ENCODE measurements at places on chromosomes 11 and 22.

GRCh38 chr11:64874308-64875240 is 3.8 kb downstream of the EHD1 start:
- DNase-seq = no peak

DNA sequence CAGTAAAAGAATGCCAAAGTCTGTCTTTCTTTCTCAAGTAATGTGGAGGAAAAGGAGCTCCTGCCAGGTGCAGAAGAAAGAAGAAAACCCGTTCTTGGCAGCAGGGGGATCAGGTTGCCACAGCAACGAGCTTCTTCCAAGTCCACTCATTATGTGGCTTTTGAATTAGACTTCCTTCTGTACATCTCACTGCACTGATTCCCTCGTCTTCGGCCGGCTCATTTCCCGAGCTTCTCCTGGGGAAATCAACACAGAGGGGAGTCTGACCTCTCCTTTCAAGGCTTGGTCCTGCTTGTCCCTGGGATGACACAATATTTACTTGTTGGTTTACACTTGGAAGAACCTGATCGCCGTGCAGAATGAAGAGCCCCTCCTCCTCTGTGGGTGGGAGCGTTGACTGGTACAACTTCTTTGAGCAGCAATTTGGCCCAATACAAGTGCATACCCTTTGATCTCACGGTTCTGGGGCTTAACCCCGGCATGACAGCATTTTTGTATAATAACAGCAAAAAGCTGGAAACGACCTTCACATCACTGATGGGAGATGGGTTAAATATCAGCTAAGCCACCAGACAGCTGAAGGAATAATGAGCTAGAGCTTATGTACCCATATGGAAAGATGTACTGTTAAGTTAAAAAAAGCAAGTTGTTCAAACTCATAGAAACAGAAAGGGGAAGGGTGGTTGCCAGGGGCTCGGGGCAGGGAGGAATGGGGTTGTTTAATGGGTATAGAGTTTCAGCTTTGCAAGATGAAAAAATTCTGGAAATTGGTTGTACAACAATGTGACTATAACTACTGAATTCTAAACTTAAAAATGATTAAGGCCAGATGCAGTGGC is 35.4 kb downstream of the MCHR1 start:
- peak; percentile 60 for DNase-seq

DNA sequence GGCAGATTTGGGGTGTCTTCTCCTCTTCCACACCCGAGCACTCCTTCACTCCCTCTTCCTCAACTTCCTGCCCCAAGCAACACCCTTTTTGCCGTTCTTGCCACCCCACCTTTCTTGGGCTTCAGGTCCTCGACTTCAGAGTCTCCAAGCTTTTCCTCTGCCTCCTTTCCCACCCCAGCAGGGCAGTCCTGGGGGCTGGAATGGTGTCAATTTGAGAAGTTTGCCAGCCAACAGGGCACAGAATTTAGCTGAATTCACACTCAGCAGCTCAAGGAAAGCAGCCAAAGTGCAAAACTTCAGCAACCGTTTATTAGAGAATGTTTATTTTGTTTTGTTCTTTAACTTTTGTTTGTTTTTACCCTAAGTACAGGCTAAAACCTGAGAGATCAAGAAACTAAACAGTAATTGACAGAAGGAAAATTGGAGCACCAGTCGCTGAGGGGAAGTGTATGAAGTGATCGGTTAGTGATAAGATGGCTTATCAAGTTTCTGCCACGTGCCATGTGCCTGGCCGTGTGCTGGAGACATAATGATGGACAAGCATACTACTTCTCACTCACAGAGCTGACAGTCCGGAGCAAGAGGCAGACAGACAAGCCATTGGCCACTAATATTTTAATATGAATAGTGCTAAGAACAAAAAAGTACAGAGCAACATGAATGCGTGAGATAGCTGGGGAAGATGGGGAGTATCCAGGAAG is 44.4 kb downstream of the AHNAK start:
- DNase-seq = no peak

- no peak for DNase-seq
Measured at GRCh38 chr11:69293087-69293486, 868 bp upstream of the MYEOV start.

GRCh38 chr22:19519041-19519926 is 4.9 kb downstream of the CLDN5 start:
- DNase-seq = no peak

GRCh38 chr11:117929142-117929915 is at the start of gene TMPRSS13:
TSS of gene TMPRSS13 (minus strand) at chr11:117929402. CDS start at chr11:117929307, 95 bp downstream.
- no peak for DNase-seq

Data from fibroblast of upper back skin (primary cell).